ENCODE measurements at places on chromosomes 6 and 20.
A peak's percentile ranks its signal among the peaks of the same experiment; 100 is the strongest.

- DNase-seq, result no peak
Observed at GRCh38 chr6:71967436-71967835, 81.1 kb downstream of the RIMS1 start.

GRCh38 chr6:156779206-156780094, 2.3 kb downstream of the ARID1B start:
- DNase-seq, result no peak

GRCh38 chr6:18997375-18997826, 610.3 kb downstream of the RNF144B start:
- peak; percentile 52 for DNase-seq

GRCh38 chr6:87700397-87701343, 1.4 kb downstream of the AKIRIN2 start:
- peak; percentile 82 for DNase-seq

GRCh38 chr6:10615675-10616074, 78.7 kb downstream of the C6orf52 start:
- no peak for DNase-seq

DNA sequence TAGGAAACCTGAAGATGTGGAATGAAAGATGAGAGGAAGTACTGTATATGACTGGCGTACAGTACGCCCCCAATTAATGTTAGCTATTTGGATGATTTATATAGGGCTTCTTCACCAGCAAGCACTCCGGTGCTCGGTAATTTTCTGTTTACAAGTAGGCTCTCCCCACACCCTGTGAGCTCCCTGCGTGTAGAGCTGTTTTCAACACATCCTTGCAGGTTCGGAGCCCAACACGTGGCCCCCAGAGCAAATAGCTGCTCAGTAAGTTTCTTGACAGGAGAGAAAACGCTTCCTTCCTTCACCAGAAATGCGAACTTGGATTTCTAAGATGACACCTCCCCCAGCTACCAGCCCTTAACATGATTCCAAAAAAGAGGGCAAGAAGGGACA, 1.2 kb upstream of the RAB22A start:
- no peak for DNase-seq

DNA sequence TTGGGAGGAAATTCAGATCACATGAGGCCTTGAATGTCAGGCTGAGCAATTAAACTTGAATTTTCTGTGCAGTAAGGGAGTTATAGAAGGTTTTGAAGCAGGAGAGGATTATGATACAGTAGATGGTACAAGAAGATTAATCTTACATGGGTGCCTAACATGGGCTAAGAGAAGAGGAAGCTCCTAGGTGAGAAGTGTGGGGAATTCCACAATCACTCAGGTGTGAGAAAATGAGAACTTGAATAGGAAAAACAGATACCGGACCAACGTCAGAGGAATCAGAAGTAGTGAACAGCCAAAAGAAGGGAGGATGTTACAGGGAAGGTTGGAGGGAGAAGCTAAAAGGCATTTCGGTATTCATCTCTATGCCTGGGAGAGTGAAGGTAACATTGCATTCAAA, 250.7 kb upstream of the SLC35B3 start:
- no peak for DNase-seq

- no peak for DNase-seq
Observed at GRCh38 chr6:90928051-90928450, 341.2 kb upstream of the MAP3K7 start.

GRCh38 chr6:168361766-168362165, 42.2 kb upstream of the DACT2 start:
- no peak for DNase-seq

GRCh38 chr20:17796091-17796563, 96.4 kb downstream of the BANF2 start:
- DNase-seq, result no peak

DNA sequence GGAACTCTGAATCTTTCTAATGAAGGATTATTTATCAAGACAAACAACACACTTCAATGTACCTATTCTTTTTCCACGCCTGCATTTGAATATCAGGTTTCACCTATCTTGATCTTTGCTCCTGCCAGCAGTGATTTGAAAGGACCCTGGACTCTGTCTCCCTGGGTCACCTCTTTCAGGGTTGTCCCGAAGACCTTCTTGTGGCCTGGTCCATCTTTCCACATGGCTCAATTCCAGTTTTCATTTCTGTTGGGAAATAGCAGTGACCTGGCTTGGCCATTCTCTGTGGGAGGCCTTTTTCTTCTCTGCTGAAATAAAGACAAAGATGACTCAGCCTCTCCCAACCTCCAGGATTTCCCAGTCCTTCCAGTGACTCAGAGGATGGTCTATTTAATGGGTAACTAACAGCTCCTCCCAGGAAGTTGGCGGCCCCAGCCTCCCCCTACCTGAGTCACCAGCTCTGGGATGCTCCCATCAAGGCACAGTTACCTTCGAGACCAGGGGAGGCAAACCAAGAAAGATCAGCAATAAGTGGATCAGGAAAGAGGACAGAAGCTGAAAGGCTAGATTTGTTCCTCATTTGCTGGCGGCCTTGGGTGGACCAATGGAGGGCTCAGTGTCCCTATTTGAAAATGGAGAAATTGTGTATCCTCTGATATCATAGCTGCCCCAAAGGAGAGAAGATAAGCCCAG, 120.2 kb upstream of the RNF24 start:
- DNase-seq, result no peak

DNA sequence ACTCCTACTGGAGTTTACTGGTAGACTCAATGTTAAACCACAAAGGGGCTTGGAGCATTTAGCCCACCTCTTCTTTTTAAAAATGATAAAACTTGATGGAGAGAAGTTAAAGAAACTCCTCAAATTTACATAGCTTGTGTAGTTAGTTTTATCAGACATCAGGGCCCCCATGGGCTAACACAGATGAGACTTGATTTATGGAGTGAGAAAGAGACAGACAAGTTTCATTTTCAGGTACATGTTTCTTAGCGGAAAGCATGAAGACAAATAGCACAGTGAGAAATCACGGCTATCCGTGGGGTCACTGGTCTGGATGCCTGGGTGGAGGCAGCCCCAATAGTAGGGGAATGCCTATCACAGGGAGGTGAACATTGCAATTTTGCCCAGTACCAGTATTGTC, 173.6 kb downstream of the TFAP2B start:
- DNase-seq, result no peak

GRCh38 chr6:38671885-38672467, 31.0 kb downstream of the GLO1 start:
- DNase-seq, result peak; percentile 76

DNA sequence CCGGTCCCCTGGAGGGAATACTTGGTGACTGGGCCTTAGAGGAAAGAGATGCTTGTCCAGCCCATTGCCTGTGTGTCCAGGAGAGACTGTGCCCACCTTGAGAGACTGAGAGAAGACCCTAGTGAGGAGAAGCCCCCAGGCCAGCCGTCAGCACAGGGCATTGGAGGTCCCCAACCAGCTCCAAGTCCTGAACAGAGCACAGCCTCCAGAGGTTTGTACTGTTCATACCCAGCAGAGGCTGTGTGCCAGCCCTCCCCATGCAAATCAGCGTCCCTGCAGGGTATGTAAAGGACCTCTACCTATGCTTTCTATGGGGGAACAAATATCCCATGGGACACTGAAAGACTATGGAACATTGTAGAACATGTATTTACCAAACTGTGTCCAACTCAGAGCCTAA, 8.4 kb downstream of the HLA-E start:
- no peak for DNase-seq

DNA sequence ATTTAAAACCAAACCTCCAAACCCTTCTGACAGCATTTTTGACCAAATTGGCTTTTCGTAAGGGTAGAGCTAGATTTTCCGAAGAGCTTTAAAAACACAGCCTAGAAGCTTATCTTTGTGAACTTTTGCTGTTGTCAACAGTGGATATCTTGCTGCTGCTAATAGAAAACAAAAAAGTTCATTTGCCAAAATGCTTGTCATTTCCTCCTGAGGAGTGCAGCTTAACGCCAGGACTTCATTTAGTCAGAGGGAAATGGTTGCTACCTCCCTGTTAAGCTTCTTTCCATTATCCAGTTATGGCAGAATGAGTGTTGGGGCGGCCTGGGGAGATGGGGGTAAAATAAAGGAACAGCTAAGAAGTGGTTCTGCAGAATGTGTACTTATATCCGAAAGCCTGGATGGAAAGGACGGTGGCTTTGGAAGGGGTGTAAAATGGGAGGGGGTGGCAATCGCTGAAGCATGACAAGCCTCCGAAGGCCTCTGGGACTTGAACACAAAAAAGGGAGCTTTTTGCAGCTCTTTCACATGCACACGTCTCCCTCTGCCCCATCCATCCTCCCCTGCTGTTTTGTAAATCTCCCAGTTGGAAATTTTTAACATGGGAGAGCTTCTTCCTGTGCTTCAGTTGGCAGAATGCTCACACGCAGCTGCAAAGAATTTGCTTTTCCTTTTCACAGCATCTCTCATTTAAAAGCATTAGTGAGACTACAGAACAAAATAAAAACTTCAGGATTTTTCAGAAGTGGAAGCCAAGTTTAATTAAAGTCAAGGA, 22.5 kb downstream of the JARID2 start:
- peak; percentile 66 for DNase-seq

- no peak for DNase-seq
Observed at GRCh38 chr6:19303383-19303782, 533.8 kb upstream of the ID4 start.

- peak; percentile 30 for DNase-seq
Observed at GRCh38 chr6:6131492-6132109, 124.9 kb upstream of the NRN1 start.

DNA sequence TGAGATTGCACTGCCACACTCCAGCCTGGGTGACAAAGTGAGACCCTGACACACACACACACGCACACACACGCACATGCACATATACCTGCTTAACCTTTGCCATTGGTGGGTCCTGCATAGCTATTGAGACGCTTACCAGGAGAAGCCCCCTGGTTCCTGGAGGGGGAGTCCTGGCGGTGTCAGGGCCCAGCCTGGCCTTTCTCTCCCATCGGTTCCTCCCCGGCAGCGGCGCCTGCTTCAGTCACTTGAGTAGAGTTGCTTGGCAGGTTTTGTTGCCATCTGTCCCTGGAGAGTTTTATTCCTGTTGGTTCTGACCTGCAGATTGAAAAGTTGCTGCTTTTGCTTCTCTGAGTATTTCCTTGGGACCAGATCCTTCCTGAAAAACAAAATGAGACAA, 20.6 kb upstream of the FAM209A start:
- DNase-seq, result no peak

- no peak for DNase-seq
Observed at GRCh38 chr6:16345449-16346330, 107.3 kb downstream of the GMPR start.

DNA sequence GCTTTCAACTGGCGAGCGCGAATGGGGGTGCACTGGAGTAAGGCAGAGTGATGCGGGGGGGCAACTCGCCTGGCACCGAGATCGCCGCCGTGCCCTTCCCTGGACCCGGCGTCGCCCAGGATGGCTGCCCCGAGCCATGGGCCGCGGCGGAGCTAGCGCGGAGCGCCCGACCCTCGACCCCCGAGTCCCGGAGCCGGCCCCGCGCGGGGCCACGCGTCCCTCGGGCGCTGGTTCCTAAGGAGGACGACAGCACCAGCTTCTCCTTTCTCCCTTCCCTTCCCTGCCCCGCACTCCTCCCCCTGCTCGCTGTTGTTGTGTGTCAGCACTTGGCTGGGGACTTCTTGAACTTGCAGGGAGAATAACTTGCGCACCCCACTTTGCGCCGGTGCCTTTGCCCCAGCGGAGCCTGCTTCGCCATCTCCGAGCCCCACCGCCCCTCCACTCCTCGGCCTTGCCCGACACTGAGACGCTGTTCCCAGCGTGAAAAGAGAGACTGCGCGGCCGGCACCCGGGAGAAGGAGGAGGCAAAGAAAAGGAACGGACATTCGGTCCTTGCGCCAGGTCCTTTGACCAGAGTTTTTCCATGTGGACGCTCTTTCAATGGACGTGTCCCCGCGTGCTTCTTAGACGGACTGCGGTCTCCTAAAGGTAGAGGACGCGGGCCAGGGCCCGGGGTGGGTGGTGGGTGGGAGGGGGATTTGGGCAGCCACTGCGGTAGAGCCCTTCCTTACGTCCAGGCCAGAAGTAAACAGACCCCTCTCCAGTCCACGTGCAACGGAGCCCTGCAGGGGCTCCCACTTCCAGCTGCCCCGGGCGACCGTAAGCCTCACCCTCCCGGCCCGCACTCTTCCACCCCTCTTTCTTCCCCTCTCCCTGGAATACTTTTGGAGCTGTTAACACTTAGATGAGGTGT, 998 bp downstream of the BMP2 start:
- DNase-seq, result peak; percentile 64

DNA sequence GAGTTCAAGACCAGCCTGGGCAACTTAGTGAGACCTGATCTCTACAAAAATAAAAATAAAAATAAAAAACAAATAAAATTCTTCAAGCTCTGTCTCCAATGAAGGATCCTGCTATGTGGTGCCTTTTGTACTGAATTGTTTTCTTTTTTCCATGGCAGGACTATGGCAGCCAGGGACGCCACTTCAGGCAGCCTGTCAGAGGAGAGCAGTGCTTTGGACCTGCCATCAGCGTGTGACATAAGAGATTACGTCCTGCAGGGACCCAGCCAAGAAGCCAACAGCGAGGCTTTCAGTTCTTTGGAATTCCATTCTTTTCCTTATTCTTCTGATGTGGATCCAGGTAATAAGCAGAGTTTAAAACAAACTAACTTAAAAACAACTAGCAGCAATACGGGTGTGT, 22.5 kb downstream of the SHLD1 start:
- no peak for DNase-seq

DNA sequence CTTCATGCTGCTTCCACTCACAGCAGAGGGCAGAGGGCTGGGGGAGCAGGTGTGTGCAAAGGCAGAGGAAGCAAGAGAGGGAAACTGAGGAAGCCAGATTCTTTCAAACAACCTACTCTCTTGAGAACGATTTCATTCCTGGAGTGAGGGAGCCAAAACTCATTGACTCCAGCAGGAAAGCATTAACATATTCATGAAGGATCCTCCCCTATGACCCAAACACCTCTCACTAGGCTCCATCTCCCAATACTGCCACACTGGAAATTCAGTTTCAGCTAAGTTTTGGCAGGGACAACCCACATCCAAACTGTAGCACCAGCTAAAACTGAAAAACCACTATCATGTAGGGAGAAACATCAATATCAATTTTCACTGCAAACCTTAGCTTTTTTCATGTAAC, 125.1 kb downstream of the OLIG3 start:
- DNase-seq, result no peak

DNA sequence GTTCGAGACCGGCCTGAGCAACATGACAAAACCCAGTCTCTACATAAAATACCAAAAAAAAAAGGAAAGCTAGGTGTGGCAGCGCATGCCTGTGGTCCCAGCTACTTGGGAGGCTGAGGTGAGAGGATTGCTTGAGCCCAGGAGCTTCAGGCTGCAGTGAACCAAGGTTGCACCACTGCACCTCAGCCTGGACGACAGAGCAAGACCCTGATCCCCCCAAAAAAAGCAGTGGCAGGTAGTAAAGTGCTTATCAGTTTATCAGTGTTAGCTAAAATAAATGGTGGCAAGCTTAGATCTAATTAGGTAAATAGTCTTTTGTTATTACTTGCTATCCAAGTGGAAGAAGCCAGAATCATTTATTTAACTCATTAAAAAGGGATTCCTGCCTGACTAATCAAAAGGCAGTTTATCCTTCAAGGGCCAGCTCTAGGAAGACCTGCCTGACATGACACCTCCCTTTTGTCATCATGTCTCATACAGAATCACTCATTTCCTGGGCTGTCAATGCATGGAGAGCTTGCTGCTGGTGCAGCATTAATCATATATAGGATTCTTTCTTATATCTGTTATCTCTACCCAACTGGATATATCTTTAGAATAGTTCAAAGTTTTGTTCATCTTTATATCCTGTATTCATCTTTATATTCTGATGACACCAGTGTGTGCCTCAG, 9.6 kb downstream of the DSTN start:
- DNase-seq, result no peak

- DNase-seq, result no peak
Observed at GRCh38 chr6:170371080-170371479, 64.5 kb downstream of the FAM120B start.

- no peak for DNase-seq
Observed at GRCh38 chr20:37279820-37280219, 9.6 kb upstream of the MANBAL start.
